ENCODE measurements at places on chromosomes 7 and 10. TPM values are rescaled to one million over a fixed set of nuclear protein-coding genes. Genes with fewer than 3 reads are reported as not detected.

Gene NKX2-3
- polyA plus RNA-seq = not detected

Gene VPS37D
- 18.1 TPM for polyA plus RNA-seq

Gene EPHA1
- polyA plus RNA-seq = 17.7 TPM

- no peak for DNase-seq
These were observed 42.2 kb downstream of the EXOC6 start for GRCh38 chr10:92890471-92890870.

DNA sequence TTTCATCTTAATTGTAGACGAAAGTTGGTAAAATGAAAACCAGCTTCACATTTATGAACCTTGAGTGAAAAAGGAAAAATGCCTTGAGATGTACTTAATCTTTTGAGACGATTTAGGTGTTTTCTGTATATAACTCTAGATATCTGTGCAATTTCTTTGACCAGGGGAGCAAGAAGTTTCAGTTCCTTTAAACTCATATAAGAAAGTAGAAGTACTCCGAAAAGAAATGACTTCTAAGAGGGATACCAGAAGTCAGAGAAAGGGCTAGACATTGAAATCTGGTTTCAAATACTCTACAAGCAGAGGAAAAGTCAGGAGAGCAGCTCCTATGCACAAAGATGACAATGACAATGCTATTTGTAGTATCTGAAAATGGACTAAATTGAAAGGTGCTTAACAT lies 303.7 kb downstream of the BAMBI start:
- DNase-seq = no peak

DNA sequence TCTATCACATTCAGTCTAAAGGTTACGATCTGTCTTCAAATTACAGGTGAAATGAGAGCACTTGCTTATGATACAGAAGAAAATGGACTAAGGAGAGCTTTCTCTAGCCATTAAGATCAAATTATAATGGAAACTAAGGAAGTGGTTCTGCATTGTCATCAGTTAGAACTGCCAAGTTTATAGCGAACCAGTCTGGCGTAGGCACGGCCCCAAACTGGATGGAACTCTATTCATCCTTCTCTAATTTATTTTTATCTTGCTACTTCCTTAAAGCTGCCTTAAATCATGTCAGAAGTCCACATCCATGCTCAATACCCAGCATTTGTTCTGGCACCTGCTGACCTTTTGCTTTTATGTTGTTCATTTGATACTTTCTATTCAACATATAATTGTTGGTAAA lies 63.7 kb upstream of the APBB1IP start:
- no peak for DNase-seq

GRCh38 chr7:1654738-1655475 lies 15.2 kb upstream of the ELFN1 start:
- DNase-seq = no peak

DNA sequence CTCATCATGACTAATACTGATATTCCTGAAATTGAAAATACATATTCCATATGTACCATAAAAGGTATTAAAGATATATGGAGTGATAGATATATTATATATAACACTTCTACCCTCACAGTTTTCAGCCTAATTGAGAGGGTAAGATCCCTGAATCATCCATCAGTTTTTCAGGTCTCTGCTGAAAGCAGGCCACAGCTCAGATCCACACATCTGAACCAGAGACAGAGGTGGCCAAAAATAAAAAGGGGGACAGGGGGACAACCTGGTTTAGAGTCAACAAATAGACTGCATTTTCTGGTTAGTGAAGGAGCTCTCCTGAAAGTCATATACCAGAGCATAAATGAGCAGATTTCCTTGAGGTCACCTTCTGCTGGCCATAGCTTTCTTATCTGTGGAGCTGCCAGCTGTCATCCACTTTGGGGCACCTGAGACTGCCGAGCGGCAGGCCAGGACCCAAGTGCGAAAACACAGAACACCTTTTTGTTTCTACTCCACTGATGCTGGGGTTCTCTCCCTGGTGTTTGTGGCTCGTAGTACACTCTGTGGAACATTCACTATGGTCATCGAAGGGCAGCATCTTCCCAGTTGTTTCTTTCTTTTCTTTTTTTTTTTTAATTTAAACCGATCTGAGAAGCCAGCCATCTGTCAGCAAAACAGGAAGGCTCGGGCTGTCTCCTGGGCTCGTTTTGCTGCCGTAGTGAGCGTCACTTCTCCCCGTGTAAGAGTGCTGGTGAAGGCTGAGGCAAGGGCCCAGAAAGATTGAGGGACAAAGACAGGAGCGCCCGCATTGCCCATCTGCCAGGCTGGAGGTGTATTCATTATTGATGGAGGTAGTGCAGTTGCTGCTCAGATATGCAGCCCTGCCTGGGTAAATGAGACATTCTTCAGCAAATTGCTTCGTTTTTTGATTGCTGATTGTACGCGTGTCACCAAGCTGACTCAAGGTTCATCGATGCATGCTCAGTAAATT lies 13.5 kb downstream of the IKZF1 start:
- DNase-seq = no peak

GRCh38 chr7:74525881-74526280 lies 72.2 kb downstream of the GTF2IRD1 start:
- no peak for DNase-seq

- no peak for DNase-seq
These were observed 42.4 kb upstream of the NANOS1 start for GRCh38 chr10:118986815-118987790.

GRCh38 chr7:149348758-149349369 lies 86.9 kb downstream of the ZNF783 start:
- no peak for DNase-seq

DNA sequence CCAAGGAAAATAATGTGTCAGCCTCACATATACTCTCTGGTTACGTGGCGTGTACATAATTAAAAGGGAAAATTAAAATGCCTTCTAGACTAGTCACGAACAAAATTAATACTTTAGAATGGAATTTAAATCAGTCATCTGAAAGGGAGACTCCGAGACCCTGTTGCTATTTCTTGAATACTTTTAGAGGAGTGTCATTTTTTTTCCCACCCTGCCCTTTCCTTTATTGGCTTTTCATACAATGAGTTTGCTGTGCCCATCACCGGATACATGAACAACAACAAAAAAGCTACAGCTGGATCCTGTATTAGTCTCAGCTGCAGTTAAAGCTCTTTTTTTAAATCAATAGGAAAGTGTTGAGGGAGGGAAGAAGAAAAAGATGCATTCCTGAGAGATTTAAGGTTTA lies 20.1 kb downstream of the CYTH3 start:
- DNase-seq = no peak

DNA sequence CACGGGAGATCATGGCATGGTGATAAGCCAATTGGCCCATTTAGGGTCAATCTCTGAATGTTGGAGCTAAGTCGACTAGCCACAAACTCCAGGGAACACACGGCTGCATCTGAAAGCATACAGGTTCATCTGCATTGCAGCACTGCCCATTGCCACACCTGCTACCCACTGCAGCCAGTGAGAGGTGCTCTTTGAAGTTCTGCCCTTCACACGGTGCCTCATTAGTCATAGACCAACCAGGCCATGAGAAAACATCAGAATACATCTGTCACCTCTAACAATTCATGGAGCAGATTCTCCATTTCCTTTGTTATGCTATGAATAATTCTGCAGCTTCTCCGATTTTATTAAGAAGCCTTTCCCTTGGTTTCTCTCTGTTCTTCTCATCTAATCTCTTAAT lies 65.7 kb upstream of the FAM204A start:
- DNase-seq = no peak

- DNase-seq = no peak
These were observed 95.8 kb downstream of the CLEC2L start for GRCh38 chr7:139619367-139619657.

GRCh38 chr10:27433976-27434375 lies 70.1 kb upstream of the RAB18 start:
- DNase-seq = no peak

- DNase-seq = no peak
These were observed 42.8 kb upstream of the PRSS58 start for GRCh38 chr7:142300689-142301088.
